Naive B cell (primary cell): ENCODE measurements at places on chromosomes 16 and 17.
A peak's percentile ranks its signal among the peaks of the same experiment; 100 is the strongest.

- DNase-seq, result no peak
Measured at GRCh38 chr16:23155445-23156049, 6.3 kb upstream of the USP31 start.

DNA sequence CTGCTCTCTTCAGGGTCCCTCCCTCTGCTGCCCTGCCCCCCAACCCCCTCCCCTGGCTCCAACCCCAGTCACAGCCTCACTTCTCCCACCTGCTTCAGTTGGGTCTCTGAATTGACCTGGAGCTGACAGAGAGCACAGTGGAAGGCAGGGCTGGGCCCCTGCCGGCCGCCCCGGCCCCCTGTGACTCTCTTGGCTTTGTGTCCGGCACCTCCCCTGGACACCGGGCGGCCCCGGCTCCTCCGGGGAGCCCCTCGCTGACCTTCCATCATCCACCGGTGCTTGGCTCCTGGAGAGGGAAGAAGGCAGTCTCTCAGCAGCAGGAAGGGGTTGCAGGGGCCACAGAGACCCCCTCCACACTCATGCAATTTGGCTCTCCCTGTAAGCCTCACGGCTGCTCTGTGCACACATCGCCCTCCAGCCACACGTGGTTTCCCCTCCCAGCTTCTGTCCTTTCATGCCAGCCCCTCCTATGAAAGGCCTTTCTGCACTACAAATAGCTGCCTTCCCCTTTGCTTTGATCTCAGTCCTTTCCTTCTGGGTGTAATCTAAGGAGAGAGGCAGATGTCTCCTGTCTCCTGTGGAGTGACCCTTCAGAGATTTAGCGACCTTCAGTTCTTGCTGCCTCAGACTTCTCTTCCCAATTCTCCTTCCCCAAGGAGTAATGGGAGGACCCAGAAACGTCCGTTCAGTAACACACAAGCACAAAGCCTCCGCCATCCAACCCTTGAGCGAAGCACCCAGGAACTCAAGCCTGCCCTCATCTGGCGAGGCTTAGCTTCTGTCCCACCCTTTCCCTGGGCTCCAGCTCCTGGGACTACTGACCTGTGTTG, 8.3 kb downstream of the NKIRAS2 start:
- DNase-seq, result no peak

- DNase-seq, result peak; percentile 91
Measured at GRCh38 chr16:48385253-48386150, at the start of gene SIAH1. Gene SIAH1 (minus strand): TSS chr16:48385413. CDS start chr16:48362428, 22,985 bp downstream.

DNA sequence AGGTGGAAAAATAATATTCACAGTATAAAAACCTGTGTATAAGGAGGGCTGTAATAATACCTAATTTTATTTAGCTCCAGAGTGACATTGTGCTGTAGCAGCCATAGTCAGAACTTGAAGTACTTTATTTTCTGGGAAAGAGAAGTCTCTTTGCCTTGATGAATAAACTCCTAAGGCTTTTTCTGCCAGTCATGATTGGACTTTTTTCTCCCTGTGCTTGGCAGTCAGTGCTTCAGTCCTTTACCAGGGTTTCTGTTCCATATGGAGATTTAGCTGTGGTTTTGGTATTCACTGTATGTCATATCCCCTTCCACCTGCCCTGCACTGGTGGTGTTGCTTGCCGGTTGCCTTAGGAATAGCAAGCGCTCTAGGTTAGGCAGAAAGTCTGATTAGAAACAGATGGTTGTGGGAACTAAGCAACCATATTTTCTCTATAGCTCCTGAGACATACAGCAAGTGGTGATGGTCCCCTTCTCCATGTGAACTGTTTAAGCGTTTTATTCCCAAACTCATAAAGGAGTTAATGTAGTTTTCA, 24.7 kb downstream of the DDX42 start:
- DNase-seq, result no peak

DNA sequence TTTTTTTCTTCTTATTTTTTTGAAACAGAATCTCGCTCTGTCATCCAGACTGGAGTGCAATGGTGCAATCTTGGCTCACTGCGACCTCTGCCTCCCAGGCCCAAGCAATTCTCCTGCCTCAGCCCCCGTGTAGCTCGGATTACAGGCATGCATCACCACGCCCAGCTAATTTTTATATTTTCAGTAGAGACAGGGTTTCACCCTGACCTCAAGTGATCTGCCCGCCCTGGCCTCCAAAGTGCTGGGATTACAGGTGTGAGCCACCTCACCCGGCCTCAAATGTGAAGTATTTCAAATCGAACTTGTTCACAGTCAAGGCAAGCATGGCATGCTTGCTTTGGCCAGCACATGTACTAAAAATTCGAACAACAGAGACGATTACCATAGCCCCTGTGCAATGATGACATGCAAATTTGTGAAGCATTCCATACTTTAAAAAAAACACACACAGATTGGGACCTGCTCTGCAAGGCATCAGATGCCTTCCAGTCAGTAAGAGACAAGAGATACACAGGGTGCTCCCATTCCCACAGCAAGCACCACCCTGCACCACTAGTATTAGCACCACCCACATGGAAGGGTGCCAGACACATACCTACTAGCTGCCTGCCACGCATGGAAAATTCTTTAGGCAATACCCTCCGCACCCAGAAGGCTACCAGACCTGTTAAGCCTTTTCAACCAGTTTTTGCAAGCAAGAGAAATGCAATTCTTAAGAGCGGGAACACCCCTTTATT, 47.2 kb downstream of the ANKRD11 start:
- DNase-seq, result no peak

GRCh38 chr16:48180868-48181480, 25.2 kb upstream of the ABCC12 start:
- no peak for DNase-seq

DNA sequence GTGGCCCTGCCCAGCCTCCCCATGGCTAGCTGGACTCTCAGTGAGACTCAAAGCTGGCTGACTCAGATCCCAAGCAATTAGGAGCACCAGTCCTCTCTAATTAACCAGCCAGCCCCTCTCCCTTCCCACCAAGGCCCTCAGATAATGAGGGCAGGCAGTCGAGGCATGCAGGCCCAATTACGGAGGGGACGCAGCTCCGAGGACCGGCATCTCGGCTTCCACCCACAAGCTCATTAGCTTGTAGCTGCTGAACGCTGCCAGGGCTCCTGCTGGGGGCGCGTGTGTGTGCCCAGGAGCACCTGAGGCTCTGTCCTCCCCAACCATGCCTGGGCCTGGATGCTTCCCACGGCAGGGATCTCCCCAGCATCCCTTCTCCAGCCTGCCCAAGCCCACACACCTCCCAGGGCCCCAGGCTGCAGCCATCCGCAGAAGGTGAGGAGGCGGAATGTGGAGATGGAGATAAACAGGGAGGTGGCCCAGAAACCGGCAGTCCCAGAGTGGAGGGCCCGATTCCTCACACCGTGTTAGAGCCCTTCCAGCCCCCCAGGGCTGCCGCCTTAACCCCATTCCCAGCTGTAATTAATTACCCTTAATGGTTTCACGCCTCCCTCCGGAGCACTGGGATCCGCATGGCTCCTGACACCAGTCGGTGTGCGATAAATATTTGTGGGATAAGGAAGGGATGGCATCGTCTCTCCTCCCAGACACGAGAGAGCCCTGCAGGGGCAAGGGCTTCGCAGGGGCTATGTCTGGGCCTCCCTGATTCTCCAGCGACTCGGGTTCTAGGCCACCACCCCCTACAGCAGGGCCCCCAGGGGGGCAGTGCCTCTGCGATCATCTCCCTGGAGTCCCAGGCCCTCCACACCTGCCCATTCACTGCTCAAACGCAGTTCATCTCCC, 42.2 kb downstream of the RPH3AL start:
- no peak for DNase-seq

GRCh38 chr16:64809876-64810629, 311.8 kb downstream of the CDH11 start:
- DNase-seq, result no peak

DNA sequence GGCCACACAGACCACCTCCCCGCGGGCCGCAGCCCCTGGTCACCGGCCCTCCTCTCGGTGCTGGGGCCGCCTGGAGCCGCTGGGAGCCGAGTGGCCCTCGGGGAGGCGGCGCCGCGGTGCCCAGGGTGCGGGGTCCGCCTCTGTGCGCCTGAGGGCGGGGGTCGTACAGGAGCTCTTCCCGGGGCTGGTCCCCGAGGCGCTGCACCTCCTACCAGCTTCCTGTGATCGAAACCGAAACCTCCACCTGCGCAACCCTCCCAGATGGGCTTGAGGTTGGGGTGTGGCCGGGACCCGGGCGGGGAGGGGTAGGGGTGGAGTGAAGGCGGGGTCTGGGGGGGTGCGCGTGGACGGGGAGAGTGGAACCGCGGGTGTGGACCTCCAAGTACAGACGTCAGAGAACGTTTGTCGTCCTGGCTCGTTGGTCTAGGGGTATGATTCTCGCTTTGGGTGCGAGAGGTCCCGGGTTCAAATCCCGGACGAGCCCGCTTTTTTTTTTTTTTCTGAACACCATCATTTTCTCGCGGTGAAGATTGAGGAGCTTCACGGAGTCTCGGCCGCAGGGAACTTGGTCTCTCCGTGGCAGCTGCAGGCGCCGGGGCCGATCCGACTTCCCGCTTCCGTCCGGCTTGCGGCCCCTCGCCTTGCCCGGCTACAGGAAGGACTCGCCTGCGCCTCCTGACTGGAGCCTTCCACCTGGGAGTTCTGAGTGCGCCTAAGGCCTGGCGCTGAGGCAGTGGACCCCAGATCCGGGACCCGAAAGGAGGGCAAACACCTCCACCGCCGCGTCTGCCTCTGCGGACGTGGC, 23.9 kb downstream of the ZNF213 start:
- DNase-seq, result peak; percentile 79

GRCh38 chr17:15492791-15493692, 25.6 kb upstream of the CDRT4 start:
- DNase-seq, result no peak

DNA sequence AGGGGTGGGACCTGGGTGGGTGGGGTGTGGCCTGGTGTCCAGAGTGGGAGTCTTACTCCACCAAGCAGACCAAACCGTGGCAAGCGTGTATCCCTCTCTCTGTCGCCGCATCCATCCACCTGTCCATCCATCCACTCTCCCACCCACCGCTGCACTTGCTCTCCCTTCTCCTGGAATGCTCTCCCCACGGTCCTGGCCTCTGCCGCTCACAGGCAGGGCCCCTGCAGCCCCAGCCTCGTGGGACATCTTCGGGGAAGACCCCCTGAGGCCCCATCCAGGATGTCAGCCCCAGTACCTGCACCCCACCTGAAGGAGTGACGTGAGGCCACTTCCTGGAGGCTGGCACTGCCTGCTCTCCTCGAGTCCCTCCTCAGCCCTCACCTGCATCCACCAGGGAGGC, 189.5 kb upstream of the GSE1 start:
- no peak for DNase-seq

GRCh38 chr16:68269793-68270192, 5.5 kb downstream of the SLC7A6 start:
- no peak for DNase-seq

GRCh38 chr16:77531752-77532151, 96.9 kb upstream of the ADAMTS18 start:
- no peak for DNase-seq

- no peak for DNase-seq
Measured at GRCh38 chr17:35846055-35846809, 22.5 kb downstream of the HEATR9 start.

DNA sequence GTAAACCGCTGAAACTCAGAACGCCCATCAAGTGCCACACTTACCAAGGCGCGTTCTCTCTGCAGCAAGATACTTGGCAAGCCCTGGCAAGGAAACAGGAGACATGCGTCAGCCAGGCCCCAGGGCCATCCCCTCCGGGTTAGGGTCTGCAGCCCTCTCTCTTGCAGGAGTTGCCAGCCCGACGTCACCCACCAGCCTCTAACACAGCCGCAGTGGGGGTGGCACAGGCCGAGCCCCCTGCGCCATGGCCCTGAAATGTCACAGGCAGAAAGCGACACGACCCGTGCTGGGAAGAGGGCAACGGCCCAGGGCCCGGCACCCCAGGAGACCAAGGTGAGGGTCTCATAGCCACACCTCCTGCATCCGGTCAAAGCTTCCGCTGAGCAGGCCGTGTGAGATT, 21.9 kb downstream of the ELAC2 start:
- DNase-seq, result no peak

- DNase-seq, result no peak
Measured at GRCh38 chr17:40614431-40615067, 33.1 kb downstream of the SMARCE1 start.

GRCh38 chr17:82097919-82098168, 192 bp downstream of the FASN start:
- DNase-seq, result no peak

DNA sequence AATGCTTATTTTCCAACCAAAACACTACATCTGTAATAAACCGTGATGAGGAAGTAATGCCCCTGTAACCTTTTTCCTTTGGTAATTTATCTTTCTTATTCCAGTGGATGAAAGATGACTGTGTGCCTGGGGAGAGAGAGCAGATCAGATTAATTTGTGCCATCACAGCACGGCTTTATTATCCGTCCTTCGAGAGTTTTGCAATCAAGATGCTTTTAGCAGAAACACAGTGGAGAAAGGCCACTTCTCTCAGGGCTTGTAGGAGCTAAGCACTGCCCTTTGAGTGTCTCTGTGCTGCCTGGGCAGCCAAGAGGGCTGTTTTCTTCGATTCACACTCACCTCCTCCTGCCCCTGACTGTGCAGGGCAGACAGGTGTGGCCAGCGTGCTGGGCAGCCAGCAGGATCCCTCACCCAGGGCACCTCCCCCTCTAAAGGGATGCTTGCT, 190.2 kb downstream of the PRKCA start:
- no peak for DNase-seq

GRCh38 chr16:49513040-49513439, 139.4 kb downstream of the C16orf78 start:
- no peak for DNase-seq

GRCh38 chr17:76716146-76716838, 5.5 kb upstream of the MXRA7 start:
- no peak for DNase-seq

DNA sequence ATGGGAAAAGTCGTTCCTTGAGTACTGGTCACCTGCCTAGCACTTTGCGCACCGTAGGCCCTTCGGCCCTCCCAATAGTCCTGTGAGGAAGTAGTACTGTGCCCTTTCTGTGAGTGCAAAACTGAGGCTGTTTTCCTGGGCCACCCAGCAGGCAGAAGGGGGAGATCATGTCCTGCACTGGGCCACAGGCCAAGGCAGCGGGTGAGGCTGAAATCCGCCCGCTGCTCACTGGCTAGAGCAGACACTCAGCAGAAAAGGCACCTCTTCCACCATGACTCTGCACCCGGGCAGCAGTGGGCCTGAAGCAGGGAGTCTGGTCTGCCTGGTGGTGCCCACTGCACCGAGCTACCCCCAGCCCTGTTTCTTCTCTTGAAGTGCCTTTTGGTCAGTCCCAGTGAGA, 20.2 kb downstream of the METTL22 start:
- no peak for DNase-seq

- no peak for DNase-seq
Measured at GRCh38 chr17:80100035-80100323, 1.4 kb upstream of the GAA start.

GRCh38 chr17:50151937-50152547, 1.6 kb upstream of the PPP1R9B start:
- peak; percentile 67 for DNase-seq

- DNase-seq, result no peak
Measured at GRCh38 chr17:20157001-20157310, 147.8 kb downstream of the SPECC1 start.

GRCh38 chr17:82241183-82241925, 12.5 kb downstream of the SLC16A3 start:
- DNase-seq, result no peak

GRCh38 chr17:1976683-1977064, 48.5 kb downstream of the RTN4RL1 start:
- DNase-seq, result no peak

GRCh38 chr16:1019231-1020090, 37.9 kb downstream of the SOX8 start:
- DNase-seq, result no peak
